DND-41 (cell line): ENCODE measurements at places on chromosomes 12 and 14.
A peak's percentile ranks its signal among the peaks of the same experiment; 100 is the strongest.

- H3K27ac ChIP-seq, result no peak overlapping the region
- no peak overlapping the region for H3K4me3 ChIP-seq
- no peaks in the 10 kb centered on the region for H3K27me3 ChIP-seq
- no peaks in the 10 kb centered on the region for H3K4me1 ChIP-seq
- DNase-seq, result no peak
- no peaks in the 10 kb centered on the region for H3K36me3 ChIP-seq
Measured at GRCh38 chr12:30000401-30000800, 216.7 kb upstream of the TMTC1 start.

DNA sequence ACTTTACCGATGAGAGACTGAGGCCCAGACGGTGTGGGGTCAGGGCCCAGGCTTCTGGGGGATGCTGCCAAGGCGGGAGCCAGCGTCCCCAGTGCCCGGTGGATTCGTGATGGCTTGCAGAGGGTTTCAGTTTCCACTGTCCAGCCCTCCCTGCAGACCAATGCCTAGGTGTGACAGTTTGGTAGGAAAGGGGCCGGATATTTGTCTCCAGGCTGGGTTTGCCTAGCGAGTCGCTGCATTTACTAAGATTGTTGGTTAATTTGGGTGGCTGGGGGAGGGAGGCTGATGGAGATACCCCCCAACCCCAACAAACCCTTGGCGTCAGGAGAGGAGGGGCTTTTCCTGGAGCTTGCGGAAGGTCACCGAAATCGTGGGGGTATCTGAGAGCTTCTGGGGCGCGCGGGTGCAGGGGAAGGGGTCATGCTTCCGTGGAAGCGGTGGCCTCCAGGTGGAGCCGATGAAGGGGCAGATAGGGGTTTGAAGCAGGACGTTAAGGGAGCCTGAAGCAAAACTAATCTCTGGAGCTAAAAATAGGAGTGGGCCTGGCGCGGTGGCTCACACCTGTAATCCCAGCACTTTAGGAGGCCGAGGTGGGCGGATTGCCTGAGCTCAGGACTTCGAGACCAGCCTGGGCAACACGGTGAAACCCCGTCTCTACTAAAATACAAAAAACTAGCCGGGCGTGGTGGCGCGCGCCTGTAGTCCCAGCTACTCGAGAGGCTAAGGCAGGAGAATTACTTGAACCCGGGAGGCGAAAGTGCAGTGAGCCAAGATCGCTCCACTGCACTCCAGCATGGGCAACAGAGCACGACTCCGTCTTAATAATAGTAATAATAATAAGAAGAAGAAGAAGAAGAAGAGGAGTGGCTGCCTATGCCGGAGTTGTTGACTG, 1.1 kb upstream of the CDC42BPB start:
- no peak overlapping the region for H3K27ac ChIP-seq
- H3K4me1 ChIP-seq, result no peaks in the 10 kb centered on the region
- peaks cover 5% of the 10 kb centered on the region for H3K27me3 ChIP-seq
- DNase-seq, result no peak
- H3K4me3 ChIP-seq, result no peak overlapping the region

DNA sequence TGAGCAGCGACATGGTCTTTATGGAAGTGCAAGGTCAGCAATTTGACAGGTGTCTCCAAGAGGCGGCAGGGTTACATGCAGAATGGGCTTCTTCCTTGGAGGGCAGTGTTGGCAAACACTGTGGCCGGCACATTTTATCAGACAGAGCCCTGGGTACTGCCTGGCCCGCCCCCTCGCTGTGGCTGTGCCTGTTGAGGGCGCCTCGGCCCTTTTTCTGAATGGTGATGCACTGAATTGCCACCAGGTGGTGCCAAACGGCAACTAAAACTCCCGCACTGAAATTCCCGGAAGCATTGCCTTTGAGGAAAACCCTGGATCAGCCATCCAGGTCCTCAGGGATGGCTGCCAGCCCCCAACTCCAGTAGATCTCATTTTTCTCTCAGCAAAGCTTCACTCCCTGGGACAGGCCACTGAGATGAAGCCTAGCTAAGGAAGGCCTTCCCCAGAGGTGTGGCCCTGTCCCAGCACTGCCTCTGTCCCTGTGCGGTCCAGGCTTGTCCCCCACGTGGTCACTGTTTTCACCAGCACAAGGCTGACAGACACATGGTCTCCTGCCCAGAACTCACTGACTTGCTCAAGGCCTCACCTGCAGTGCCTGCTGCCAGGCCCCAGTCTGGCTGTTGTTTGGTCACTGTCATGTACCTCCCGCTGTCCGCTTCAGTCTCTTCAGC, 73.6 kb downstream of the TESC start:
- H3K4me3 ChIP-seq, result no peak overlapping the region
- peak overlapping the region; percentile 67 for H3K27ac ChIP-seq
- no peaks in the 10 kb centered on the region for H3K27me3 ChIP-seq
- 0 out of 2 replicates have a peak, but pooled peaks cover 4% of the 10 kb centered on the region for H3K4me1 ChIP-seq
- peaks cover 73% of the 10 kb centered on the region for H3K36me3 ChIP-seq
- DNase-seq, result peak; percentile 64

- H3K27me3 ChIP-seq, result no peaks in the 10 kb centered on the region
- no peaks in the 10 kb centered on the region for H3K4me1 ChIP-seq
- no peak for DNase-seq
- H3K36me3 ChIP-seq, result peaks cover 10% of the 10 kb centered on the region
- H3K27ac ChIP-seq, result no peak overlapping the region
Measured at GRCh38 chr14:72947366-72948160, 21.3 kb downstream of the DCAF4 start.

DNA sequence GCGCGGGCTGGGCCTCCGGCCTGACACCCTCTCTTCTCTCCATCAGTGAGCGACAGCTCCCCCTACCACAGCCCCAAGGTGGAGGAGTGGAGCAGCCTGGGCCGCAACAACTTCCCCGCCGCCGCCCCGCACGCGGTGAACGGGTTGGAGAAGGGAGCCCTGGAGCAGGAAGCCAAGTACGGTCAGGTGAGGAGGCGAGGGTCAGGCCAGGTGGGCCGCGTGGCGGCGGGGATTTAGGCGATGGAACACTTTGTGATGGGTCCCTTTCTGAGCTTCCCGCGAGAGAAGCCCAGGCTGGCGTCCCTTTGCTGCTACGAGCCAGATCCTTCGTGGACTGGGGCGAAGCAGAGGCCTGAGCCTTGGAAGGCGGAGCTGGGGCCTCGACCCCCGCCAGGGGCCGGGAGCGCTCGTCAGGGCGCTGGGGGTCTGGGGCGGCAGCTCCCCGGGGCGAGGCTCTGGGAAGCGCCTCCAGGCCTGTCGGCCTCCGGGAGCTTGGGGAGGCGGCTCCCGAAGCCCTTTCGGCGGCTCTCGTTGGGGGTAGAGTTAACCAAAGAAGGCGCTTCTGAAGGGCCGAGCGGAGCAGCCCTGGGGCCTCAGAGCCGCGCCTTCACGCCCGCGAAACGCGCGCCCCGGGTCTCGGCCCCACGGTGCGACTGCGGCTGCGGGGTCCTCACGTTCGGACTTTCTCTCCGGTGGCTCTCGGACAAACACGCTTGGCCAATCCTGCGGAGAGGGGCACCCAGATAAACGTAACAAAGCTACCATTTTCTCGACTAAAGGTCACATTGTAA, 5.0 kb downstream of the PAX9 start:
- H3K27me3 ChIP-seq, result no peaks in the 10 kb centered on the region
- H3K36me3 ChIP-seq, result no peaks in the 10 kb centered on the region
- DNase-seq, result no peak
- H3K4me3 ChIP-seq, result no peak overlapping the region
- H3K4me1 ChIP-seq, result peaks cover 14% of the 10 kb centered on the region

GRCh38 chr12:28350502-28350901, 160.2 kb downstream of the CCDC91 start:
- H3K36me3 ChIP-seq, result peaks cover 19% of the 10 kb centered on the region
- H3K4me3 ChIP-seq, result no peak overlapping the region
- H3K27ac ChIP-seq, result no peak overlapping the region
- no peaks in the 10 kb centered on the region for H3K4me1 ChIP-seq

GRCh38 chr14:28876572-28876945, 110.0 kb downstream of the FOXG1 start:
- DNase-seq, result no peak
- no peak overlapping the region for H3K4me3 ChIP-seq
- H3K27ac ChIP-seq, result no peak overlapping the region
- H3K4me1 ChIP-seq, result no peaks in the 10 kb centered on the region
- no peaks in the 10 kb centered on the region for H3K27me3 ChIP-seq

GRCh38 chr14:31746326-31746725, 185.1 kb downstream of the NUBPL start:
- DNase-seq, result no peak
- H3K27ac ChIP-seq, result no peak overlapping the region
- no peaks in the 10 kb centered on the region for H3K4me1 ChIP-seq
- no peaks in the 10 kb centered on the region for H3K36me3 ChIP-seq
- no peaks in the 10 kb centered on the region for H3K27me3 ChIP-seq
- no peak overlapping the region for H3K4me3 ChIP-seq

- H3K4me1 ChIP-seq, result peaks cover 18% of the 10 kb centered on the region
- H3K36me3 ChIP-seq, result no peaks in the 10 kb centered on the region
- peak; percentile 53 for DNase-seq
Measured at GRCh38 chr14:95463171-95463901, 53.1 kb downstream of the SYNE3 start.

DNA sequence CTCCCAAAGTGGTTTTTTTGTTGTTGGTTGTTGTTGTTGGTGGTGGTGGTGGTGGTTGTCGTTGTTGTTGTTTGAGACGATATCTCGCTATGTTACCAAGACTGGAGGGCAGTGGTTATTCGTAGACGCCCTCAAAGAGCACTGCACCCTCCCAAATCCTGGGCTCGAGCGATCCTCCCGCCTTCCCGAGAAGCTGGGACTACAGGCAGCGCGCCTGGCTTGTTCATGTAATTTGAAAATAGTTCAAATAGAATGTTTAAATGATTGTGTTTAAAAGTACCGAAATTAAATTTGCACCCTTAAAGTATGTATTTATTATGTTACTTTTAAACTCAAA, 439 bp upstream of the ANAPC5 start:
- H3K4me1 ChIP-seq, result peaks cover 34% of the 10 kb centered on the region
- peak overlapping the region; percentile 72 for H3K27ac ChIP-seq
- DNase-seq, result no peak

DNA sequence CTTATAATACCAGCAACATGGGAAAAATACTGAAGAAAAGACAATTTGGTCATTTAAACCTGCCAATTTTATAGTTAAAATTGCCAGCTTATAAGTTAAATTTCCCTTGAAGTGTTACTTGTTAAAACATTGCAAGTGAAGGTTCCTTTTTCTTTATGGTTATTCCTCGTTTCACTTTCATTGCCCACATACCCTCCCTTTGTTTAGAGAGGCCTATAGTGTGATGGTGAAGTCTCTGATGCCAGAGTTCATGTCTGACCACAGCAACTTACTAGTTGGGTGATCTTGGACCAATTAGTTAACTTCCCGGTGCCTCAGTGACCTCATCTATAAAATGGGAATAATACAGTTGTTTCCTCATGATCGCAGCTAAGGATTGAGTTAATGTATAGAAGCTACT, 173.5 kb downstream of the ANO6 start:
- H3K4me1 ChIP-seq, result no peaks in the 10 kb centered on the region
- no peaks in the 10 kb centered on the region for H3K27me3 ChIP-seq

DNA sequence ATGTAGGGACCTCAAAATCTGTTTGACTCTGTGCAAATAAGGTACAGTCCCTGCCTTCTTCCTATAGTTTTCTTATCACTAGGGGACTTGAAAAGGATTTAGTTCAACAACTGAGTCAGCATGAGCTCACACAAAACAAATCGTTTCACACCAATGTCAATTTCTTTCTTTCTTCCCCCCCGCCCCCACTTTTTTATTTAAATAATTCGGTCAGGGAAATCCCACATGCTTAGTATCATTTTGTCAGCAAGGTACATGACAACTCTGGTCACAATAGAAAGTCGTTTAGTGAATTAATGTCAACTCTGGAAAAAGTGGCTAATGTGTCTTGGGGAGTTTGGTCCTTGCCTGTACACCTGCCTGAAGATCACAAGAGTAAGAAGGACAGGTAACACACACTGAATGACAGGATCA, 232.2 kb upstream of the PLEKHG7 start:
- no peaks in the 10 kb centered on the region for H3K27me3 ChIP-seq
- H3K4me3 ChIP-seq, result no peak overlapping the region
- DNase-seq, result no peak

- no peaks in the 10 kb centered on the region for H3K4me1 ChIP-seq
- H3K36me3 ChIP-seq, result no peaks in the 10 kb centered on the region
- no peak overlapping the region for H3K4me3 ChIP-seq
- DNase-seq, result no peak
- H3K27me3 ChIP-seq, result no peaks in the 10 kb centered on the region
Measured at GRCh38 chr14:29982171-29982570, 54.5 kb upstream of the PRKD1 start.

DNA sequence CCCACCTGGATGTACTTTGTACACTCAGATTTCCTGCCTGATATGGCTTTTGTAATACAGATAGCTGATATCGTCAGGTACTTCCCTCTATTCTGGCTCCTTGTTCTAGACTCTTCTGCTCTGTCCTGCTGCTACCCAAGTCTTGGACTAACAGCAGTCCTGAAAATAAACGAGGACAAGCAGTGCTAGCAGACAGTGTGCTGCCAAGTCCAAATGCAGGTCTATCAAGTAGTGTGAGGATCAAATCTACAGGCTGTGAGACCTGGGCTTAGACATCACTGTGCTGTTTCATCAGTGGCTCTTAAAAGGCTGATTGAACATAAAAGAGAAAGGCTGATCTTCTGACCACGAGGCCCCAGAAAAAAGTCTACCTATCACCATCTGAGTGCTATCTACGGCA, 418.1 kb downstream of the APAF1 start:
- H3K4me1 ChIP-seq, result no peaks in the 10 kb centered on the region
- no peak overlapping the region for H3K4me3 ChIP-seq
- no peaks in the 10 kb centered on the region for H3K36me3 ChIP-seq
- peaks cover 3% of the 10 kb centered on the region for H3K27me3 ChIP-seq
- no peak overlapping the region for H3K27ac ChIP-seq

GRCh38 chr12:46214668-46215436, 54.0 kb downstream of the SLC38A1 start:
- peaks cover 60% of the 10 kb centered on the region for H3K4me1 ChIP-seq
- no peak overlapping the region for H3K4me3 ChIP-seq
- H3K27ac ChIP-seq, result peak overlapping the region; percentile 54
- H3K27me3 ChIP-seq, result no peaks in the 10 kb centered on the region
- peak; percentile 48 for DNase-seq

DNA sequence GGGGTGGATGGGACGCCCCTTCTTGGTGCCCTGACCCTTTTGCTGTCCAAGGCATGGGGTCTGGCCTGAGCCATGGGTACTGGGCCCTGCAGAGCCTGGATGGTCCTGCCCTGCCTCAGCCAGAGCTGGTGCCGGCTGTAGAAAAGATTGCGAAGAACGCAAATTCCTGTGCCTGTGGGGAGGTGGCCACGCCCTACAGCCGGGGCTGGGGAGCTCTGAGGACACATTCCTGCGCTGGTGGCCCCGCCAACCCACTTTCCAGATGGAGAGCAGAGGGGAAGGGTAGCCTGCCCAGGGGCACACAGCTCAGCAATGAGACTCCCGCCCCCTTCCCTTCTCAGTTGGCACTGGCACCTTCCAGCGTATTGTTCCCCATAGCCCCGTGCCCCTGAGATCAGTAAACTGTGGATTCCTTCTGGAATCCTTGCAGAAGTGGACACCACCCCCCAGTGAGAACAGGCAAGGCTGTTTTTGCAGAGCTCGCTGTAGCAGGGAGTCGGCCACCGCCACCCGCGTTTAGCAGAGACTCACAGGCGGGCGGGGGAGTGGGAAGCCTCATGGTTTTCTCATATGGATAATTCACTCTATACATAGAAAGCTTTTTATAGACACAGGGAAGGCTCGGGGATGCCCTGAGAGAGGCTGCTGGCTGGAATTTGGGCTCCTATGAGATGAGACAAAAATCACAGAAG, 8.6 kb downstream of the INF2 start:
- peaks cover 7% of the 10 kb centered on the region; the same call in 1 of the 2 replicates for H3K4me1 ChIP-seq
- peaks cover 57% of the 10 kb centered on the region for H3K36me3 ChIP-seq
- no peaks in the 10 kb centered on the region for H3K27me3 ChIP-seq
- H3K4me3 ChIP-seq, result no peak overlapping the region

GRCh38 chr12:42143452-42144157, 1.1 kb downstream of the GXYLT1 start:
- no peak for DNase-seq
- no peaks in the 10 kb centered on the region for H3K36me3 ChIP-seq
- H3K27me3 ChIP-seq, result peaks cover 31% of the 10 kb centered on the region
